ENCODE measurements at places on chromosomes 3 and 15. TPM values are rescaled to one million over a fixed set of nuclear protein-coding genes. Genes with fewer than 3 reads are reported as not detected.
A peak's percentile ranks its signal among the peaks of the same experiment; 100 is the strongest.

CIB2 gene
- 7.5 TPM for total RNA-seq

ANXA2 gene
- 3,047 TPM for total RNA-seq

NMNAT3 gene
- 0.68 TPM for total RNA-seq

SCG5 gene
- 3.7 TPM for total RNA-seq

SKOR1 gene
- total RNA-seq = 0.19 TPM

MYZAP gene
- total RNA-seq = 3.1 TPM

PAQR9 gene
- not detected for total RNA-seq

HTR3C gene
- total RNA-seq = not detected

CADPS gene
- not detected for total RNA-seq

ZMYND10 gene
- total RNA-seq = 0.12 TPM

EPHB1 gene
- 11.0 TPM for total RNA-seq

DNA sequence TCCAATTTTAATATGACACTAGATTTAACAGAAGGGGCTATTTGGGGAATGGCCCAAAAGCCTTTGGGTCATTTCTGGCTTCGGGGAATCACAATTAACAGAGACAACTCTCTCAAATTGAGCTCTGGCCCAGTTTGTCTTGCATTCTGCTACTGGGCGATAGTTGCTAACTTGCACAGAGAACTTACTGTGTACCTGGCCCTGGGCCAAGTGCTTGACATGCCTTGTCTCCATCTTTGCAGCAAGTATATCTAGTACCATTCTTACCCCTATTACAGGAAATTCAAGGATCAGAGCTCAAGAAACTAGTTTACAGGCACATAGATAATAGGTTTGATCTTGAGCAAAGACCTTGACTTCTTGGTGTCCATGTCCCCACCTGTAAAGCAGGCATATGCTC lies 175.7 kb downstream of the TMEM108 start:
- DNase-seq = no peak

- DNase-seq = no peak
Measured at GRCh38 chr3:125608419-125608818, 13.1 kb upstream of the OSBPL11 start.

- DNase-seq = no peak
Measured at GRCh38 chr15:57444877-57445513, 68.7 kb downstream of the CGNL1 start.

DNA sequence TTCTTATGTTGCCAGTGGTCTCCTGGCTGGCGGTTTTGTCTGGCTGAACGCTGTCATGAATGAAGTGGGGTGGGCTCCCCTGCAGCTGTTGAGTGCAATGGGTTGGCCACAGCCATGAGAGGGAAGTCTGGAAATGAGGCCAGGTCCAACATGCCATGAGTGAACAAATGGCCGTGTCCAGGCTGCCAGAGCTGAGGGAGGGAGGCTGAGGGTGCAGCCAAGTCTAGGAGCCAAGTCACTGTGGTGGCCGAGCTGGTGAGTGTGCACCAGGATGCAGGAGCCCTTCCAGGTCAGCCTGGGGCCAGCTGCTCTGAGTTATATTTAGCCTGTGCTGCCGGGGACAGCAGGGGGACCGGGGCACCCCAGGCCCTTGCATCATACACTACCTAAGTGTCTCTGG lies 24.7 kb upstream of the PRR23E start:
- no peak for DNase-seq

DNA sequence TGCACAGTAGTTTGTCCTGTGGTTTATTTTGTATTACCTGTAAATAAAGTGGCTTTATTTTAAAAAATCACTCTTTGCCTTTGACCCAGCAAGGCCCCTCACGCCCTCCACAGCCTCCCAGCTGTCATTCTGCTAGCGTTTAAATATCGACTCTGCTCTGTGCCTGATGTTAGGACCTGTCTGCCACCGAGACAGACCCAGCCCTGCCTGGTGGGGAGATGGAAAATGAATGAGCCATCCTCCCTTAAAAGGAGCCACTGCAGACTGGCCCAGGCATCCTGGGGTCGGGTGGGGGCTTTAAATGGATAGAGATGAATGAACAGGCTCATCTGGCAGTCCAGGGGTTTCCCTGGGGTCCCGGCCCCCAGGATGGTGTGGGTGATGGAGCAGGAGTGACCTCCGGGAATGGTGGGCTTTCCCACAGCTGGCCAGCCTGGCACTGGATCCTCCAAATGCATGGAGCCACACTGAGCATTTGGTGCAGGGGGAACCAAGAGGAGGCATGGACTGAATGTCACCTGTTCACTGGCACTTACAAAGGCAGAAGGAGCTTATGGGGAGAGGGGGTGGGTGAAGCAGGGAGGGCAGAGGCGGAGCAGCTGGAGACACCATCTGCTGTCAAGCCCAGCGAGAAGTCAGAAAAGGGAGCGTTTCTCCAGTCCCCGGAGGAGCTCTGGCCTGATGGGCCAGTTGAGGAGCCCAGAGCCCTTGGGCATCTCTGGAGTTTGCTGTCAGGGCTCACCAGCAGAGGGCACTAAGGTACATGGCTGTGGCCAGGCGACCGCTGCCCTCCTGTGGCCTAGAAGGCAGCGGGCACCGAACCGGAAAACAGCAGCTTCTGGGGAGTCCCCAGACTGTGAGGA lies 11.9 kb downstream of the GRM2 start:
- peak; percentile 9 for DNase-seq

- no peak for DNase-seq
Measured at GRCh38 chr15:62163397-62164013, 1.6 kb downstream of the C2CD4B start.

DNA sequence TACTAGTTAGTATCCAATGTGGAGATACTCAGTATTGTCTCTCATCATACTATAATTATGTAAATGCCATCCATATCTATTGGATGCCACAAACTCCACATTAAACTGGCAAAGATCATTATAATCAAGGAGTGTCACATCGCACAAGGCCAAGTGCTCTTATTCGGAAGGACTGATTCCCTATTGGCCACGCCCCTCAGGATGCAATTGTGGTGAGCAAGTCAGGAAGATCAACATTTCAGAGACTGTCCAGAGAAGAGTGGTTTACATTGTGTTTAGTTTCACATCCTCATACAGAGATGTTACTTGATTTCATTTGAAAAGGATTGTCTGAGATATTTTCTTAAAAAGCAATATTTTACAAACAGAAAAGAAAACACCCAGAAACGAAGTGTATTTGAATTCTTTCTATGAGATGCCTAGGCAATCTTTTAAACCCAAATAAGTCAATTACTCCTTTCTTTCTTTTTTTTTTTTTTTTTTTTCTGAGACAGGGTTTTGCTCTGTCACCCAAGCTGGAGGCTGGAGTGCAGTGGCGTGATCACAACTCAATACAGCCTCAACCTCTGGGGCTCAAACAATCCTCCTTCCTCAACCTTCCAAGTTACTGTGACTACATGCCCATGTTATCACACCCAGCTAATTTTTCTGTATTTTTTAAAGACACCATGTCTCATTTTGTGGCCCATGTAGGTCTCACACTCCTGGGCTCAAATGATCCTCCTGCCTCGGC lies 369.1 kb downstream of the RBMS3 start:
- no peak for DNase-seq

DNA sequence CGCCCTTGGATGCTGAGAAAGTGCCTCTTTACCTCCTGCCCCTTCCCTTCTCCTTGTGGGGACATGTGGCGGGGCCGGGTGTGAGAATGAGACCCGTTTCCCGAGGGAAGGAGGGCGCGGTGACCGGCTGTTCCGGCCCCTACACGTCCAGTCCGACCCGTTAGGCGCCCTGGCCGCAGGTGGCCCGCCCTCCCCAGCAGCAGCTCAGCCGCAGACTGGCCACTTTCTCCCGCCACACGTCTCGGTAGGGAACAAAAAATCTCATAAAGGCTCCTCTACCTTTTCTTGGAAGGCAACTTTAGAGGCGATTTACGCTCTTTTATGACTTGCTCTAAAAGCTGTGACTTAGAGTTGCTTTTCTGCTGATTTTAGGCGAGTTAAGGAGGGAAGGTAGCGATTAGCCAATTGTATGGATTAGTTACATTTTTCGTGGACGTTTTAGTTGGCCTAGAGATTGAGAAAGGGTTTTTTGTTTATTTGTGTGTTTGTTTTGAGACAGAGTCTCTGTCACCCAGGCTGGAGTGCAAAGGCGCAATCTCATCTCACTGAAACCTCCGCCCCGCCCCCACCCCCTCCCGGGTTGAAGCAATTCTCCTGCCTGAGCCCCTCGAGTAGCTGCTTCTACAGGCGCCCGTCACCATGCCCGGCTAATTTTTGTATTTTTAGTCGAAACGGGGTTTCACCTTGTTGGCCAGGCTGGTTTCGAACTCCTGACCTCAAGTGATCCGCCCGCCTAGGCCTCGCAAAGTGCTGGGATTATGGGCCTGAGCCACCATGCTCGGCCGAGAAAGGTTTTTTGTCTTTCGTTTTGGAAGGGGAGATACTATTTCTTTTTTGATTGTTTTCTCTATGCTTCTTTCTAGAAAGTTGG lies 8.3 kb upstream of the PGPEP1L start:
- no peak for DNase-seq

DNA sequence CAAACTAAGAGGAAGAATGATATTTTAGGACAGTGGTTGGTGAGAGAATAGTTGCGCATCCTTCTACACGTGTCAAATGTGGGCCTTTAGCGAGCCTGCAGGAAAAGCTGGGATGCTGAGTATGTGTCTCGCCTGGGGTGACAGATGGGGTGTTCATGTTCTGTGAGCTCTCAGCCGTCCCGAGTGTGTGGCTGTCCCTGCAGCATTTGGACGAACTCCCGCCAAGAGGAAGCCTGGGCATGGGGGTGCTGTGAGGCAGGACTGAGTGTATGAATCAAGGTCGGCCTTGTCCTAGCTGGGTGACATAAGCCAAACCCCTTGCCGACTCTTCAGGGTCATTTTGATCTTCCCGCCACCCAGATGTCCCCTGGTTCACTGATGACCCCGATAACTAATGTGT lies 94.8 kb downstream of the CACNA1D start:
- no peak for DNase-seq

GRCh38 chr15:38059665-38060064 lies 125.2 kb downstream of the TMCO5A start:
- no peak for DNase-seq

DNA sequence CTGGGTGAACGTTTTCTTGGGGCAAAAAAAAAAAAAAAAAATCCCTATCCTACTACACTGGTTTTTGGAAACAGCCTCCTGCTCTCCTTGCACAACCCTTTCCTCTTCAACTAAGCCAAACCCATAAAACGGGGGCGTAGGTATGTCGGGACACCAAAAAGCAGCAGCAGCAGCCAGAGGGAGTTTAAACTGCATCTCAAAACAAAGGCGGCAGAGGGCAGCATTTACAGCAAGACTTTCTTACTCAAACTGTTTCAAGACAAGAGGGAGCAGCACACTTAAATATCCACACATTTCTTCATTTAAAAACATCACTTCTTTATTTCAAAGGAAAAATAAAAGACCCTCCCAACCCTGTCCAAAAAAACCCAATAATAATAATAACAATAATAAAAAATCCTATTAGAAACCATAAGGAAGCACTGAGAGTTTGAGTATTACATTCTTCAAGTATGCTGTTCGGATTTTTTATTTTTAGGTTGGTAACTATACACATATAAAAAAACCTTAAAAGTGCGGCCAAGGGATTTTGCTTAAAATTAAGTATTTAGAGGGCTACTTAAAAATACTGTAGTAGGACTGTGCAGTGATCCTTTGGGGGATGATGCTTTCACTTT lies 43.9 kb upstream of the PLXND1 start:
- DNase-seq = no peak

DNA sequence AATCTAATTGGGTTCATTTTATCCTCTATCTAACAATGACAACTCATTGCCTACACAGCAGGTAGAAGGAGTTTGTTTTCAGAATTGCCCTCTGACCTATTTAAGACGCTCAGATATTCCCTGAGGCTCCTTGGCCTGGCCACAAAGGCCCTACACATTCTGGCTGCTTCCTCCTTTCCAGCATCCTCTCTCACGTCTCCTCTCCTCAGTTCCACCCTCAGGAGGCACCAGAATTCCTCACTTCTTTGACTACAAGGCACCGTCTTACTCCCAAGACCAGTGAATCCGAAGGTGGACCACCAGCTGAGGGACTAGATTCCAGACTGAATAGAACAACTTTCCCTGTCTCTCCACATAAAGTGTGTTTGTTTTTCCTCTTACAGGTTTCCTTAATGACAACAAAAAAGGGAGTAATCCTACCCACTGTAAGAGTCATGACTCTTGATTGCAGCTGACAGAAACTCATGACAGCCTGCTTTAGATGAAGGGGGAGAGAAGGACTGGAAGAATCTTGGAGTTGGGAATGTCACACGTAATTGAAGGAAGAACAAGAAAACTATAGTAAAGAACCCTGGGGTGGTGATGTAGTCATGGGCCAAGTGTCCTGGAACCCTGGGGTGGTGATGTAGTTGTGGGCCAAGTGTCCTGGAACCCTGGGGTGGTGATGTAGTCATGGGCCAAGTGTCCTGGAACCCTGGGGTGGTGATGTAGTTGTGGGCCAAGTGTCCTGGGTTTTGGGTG lies 22.0 kb upstream of the MUC20 start:
- DNase-seq = no peak

- no peak for DNase-seq
Measured at GRCh38 chr3:76824658-76825240, 215.2 kb upstream of the ROBO2 start.

- no peak for DNase-seq
Measured at GRCh38 chr3:55629432-55629831, 142.3 kb upstream of the WNT5A start.

DNA sequence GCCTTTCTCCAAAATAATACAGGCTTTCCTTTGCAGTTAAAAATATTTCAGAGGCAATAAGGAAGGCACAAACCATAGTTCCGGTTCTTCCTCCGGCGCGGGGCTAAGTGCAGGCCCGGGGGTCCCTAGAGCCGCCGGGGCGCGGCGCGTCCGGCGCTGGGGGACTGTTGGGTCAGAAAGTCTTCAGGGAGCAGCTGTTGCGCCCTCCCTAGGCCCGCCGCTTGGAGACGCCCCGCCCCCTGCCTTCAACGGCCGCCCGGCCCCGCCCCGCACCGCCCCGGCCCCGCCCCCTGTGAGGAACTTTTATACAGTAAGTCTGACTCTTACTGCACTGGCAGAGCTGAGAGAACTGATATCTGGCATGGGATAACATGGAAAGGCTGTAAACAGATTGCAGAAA lies 283.1 kb upstream of the ARL6 start:
- DNase-seq = no peak

Measured in glomerular endothelial cell (primary cell).